CD4-positive, alpha-beta T cell (primary cell): ENCODE measurements at places on chromosomes 1 and 21. TPM values are rescaled to one million over a fixed set of nuclear protein-coding genes. Genes with fewer than 3 reads are reported as not detected.

SLC45A1 gene
- 0.88 TPM for total RNA-seq

DNA sequence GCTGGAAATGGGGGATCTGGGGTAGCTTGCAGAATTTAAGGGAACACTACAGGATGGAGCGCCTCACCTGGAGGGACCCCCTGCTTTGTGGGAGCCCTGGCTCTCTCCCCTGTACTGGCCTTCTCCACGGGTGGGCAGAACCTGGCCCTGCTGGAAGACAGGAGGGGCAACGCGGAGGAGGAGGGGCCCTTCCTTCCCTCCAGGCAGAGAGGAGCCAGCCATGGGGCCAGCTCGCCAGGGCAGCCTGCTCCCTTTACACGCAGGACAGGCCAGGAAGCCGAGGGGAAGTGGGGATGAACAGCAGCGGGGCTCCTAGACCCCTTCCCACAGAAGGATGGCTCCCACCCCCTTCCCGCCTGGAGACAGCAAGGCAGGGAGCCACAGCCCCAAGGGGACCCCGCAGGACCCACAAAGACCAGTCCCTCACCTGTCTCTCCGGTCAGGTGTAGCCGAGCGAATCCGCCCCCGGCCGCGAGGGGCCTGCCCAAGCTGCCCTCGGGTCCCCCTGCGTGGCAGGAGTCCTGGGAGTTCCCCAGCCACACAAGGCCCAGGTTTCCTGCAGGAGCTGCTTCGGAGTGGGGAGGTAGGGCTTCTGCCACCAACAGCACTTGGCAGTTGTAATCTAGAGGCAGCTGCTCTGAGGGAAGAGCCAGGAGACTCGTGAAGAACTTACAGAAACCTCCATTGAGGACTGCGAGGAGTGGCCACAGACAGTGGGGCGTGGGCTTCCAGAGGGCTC is 1.6 kb upstream of the SLC19A1 start:
- H3K4me3 ChIP-seq, result no peak overlapping the region
- H3K27me3 ChIP-seq, result no peaks in the 10 kb centered on the region
- peaks cover 23% of the 10 kb centered on the region for H3K4me1 ChIP-seq
- no peak for DNase-seq
- no peaks in the 10 kb centered on the region for H3K36me3 ChIP-seq
- no peak overlapping the region for H3K27ac ChIP-seq

GRCh38 chr1:21126324-21126723 is 50.4 kb downstream of the EIF4G3 start:
- H3K27me3 ChIP-seq, result no peaks in the 10 kb centered on the region
- H3K4me1 ChIP-seq, result no peaks in the 10 kb centered on the region
- no peak overlapping the region for H3K27ac ChIP-seq
- H3K4me3 ChIP-seq, result no peak overlapping the region
- H3K36me3 ChIP-seq, result peaks cover 3% of the 10 kb centered on the region
- no peak for DNase-seq

GRCh38 chr21:43906585-43907370 is 41.8 kb downstream of the AGPAT3 start:
- no peaks in the 10 kb centered on the region for H3K27me3 ChIP-seq
- peaks cover 37% of the 10 kb centered on the region for H3K36me3 ChIP-seq
- H3K4me3 ChIP-seq, result no peak overlapping the region
- H3K4me1 ChIP-seq, result peaks cover 12% of the 10 kb centered on the region
- no peak for DNase-seq
- no peak overlapping the region for H3K27ac ChIP-seq

DNA sequence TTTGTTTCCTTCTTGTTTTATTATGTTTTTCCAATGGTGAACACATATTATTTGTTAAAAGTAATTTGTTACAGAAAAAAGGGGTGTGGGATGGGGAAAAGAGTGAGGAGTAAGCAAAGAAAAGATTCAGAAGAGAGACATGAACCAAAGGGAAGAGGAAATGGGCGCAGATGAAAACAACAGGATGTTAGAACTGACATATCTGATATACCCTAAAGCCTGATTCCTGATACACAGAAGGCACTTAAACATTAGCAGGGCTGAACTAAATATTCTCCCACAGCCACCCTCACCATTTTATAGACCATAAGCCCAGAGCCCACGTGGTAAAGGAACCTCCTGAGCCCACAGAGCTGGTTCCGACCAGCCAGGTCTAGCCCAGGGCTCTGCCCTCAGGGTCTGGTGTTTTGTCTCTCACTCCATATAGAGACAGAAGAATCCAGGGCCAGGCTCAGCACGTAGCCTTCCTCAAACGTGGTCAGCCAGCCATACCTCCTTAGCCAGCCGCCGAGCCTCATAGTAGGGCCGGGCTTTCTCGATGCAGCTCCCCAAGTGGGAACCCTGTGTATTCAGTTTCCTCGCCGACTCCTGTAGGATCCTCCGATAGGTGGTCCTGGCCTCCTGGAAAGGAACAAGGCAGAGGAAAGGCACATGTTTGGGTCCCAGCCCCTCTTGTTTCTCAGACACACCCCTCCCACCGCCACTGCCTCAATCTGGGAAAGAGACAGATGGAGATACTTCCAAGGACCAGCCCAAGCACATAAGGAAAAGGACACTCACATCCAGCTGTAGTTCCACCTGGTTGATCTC is 9.5 kb downstream of the SH3BP5L start:
- H3K4me3 ChIP-seq, result no peak overlapping the region
- DNase-seq, result no peak
- peak overlapping the region; percentile 53 for H3K27ac ChIP-seq
- H3K27me3 ChIP-seq, result no peaks in the 10 kb centered on the region
- H3K36me3 ChIP-seq, result peaks cover 71% of the 10 kb centered on the region
- peaks cover 56% of the 10 kb centered on the region for H3K4me1 ChIP-seq

DNA sequence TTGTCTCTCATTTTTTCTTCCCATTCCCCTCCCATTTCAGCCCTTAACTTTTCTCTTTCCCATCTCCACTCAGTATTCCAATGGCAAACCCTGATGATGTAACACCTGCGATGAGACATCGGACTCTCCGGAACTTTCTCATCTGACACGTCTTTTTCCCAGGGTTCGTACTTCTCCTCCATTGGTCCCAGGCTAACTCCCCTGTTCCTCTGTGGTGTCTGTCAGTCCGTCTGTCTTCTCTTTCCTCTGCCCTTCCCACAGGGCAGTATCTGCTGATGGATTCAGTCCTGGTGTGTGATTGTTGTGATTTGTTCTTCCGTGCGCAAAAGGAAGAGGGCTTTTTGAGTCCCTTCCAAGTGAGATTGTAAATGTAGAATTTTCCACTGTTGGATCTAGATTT is 27.7 kb downstream of the VANGL2 start:
- H3K4me1 ChIP-seq, result peaks cover 49% of the 10 kb centered on the region
- DNase-seq, result no peak
- no peaks in the 10 kb centered on the region for H3K36me3 ChIP-seq

- no peaks in the 10 kb centered on the region for H3K4me1 ChIP-seq
- H3K27me3 ChIP-seq, result no peaks in the 10 kb centered on the region
- no peak overlapping the region for H3K4me3 ChIP-seq
- DNase-seq, result no peak
- no peaks in the 10 kb centered on the region for H3K36me3 ChIP-seq
Measured at GRCh38 chr21:39845571-39846130, 21.6 kb upstream of the PCP4 start.

- H3K4me1 ChIP-seq, result no peaks in the 10 kb centered on the region
- no peaks in the 10 kb centered on the region for H3K36me3 ChIP-seq
- no peaks in the 10 kb centered on the region for H3K27me3 ChIP-seq
- no peak overlapping the region for H3K4me3 ChIP-seq
- no peak overlapping the region for H3K27ac ChIP-seq
Measured at GRCh38 chr1:221335161-221336101, 406.5 kb downstream of the DUSP10 start.

DNA sequence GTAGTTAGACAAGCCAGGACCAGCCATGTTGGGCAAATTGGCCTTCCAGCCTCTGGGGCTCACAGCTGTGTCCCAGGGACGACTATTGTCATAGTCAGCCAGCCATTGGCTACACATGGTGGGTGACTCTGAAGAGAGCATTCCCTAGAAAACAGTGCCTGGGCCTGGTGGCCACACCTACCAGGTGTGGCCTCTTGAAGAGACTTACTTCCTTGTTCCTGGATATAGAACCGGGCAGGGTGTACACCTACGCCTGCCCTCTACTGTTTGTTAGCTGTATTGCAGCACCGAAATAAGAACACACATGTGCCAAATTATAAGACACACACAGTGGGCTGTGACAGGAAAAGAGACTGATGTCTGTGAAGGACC is 134.6 kb upstream of the ARHGEF16 start:
- H3K27me3 ChIP-seq, result no peaks in the 10 kb centered on the region
- no peaks in the 10 kb centered on the region for H3K36me3 ChIP-seq
- H3K4me1 ChIP-seq, result peaks cover 11% of the 10 kb centered on the region

SMAP2 gene
- 214 TPM for total RNA-seq

DNA sequence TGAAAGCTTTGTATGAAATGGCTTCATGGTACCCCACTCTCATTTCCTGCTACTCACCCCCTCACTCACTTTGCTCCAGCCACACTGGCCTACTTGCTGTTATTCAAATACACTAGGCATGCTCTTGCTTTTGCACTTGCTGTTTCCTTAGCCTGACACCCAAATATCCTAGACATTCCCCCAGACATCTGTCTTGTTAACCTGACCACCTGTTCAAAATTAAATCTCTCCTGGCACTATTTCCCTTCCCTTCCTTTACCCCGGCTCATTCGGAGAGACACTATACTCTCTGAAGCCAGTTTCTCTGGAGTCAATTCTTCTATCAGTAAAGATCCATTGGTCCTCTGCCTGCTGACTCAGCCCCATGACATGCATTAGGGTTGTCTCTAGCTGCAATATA is 306.0 kb upstream of the SGIP1 start:
- no peak overlapping the region for H3K4me3 ChIP-seq
- no peak overlapping the region for H3K27ac ChIP-seq
- H3K36me3 ChIP-seq, result no peaks in the 10 kb centered on the region
- H3K4me1 ChIP-seq, result no peaks in the 10 kb centered on the region
- DNase-seq, result no peak
- H3K27me3 ChIP-seq, result no peaks in the 10 kb centered on the region

GRCh38 chr21:42991992-42992740 is 17.8 kb downstream of the PKNOX1 start:
- no peaks in the 10 kb centered on the region for H3K27me3 ChIP-seq
- H3K36me3 ChIP-seq, result peaks cover 9% of the 10 kb centered on the region
- no peak overlapping the region for H3K4me3 ChIP-seq
- H3K27ac ChIP-seq, result no peak overlapping the region
- DNase-seq, result no peak
- no peaks in the 10 kb centered on the region for H3K4me1 ChIP-seq

GRCh38 chr1:55363268-55363667 is 148.1 kb upstream of the USP24 start:
- no peaks in the 10 kb centered on the region for H3K4me1 ChIP-seq
- DNase-seq, result no peak
- H3K27ac ChIP-seq, result no peak overlapping the region
- no peaks in the 10 kb centered on the region for H3K36me3 ChIP-seq
- H3K27me3 ChIP-seq, result no peaks in the 10 kb centered on the region

AGMAT gene
- 4.6 TPM for total RNA-seq

DNA sequence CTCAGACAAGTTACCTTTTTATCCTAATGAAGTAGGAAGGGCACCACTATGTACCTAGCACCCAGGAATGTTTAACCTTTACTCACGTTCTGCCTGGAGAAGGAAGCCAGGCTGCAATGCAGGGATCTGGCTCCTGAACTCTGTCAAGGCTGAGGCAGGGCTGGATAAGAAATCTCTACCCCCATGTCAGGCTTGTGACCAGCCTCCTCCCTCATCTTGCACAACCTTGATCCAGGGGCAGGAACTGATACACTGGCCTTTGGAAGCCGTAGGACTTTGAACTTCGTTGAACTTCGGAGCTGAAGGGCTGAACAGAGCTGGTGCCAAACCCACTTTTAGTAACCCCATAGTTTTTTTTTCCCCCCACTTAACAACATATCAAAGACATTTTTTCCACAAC is 8.0 kb upstream of the AKR1A1 start:
- H3K27me3 ChIP-seq, result no peaks in the 10 kb centered on the region
- peaks cover 32% of the 10 kb centered on the region for H3K4me1 ChIP-seq
- DNase-seq, result no peak
- H3K36me3 ChIP-seq, result no peaks in the 10 kb centered on the region
- H3K4me3 ChIP-seq, result no peak overlapping the region
- no peak overlapping the region for H3K27ac ChIP-seq
